Left lung (tissue), 14 donors: ENCODE measurements at places on chromosomes 3 and 15. TPM values are rescaled to one million over a fixed set of nuclear protein-coding genes. Genes with fewer than 3 reads are reported as not detected.

DNA sequence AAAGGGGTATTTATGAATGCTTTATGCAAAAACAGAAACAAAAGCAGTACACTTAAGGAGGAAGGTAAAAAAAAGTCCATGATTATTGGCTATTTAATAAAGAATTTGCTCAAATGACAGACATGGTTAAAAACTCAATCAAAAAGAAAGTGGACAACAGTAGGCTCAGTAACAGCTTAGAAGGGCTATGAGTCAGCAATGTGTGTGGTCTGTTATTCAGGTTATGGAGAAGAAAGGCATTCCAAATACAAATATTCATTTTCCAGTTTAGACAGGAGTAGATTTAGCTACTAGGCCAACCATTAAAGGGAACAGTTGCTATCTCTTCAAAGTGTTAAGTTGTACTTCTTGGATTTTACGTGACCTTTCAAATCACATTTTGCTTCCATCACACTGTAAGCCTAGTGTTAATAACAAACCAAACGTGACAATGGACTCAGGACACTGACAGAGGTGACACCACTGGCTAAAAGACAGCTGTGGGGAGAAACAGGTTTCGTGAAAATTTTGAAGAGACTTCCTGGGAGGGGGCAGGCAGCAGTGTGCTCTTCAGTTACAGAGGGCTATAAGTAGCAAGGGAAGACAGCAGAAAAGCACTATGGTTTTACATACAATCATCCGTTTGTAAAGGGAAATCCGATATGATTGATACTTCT is 41.7 kb upstream of the MYO5C start:
- DNase-seq: no peak
- no peaks in the 10 kb centered on the region for H3K27me3 ChIP-seq
- H3K27ac ChIP-seq: no peak overlapping the region
- H3K4me3 ChIP-seq: no peak overlapping the region
- H3K36me3 ChIP-seq: peaks cover 34% of the 10 kb centered on the region

DNA sequence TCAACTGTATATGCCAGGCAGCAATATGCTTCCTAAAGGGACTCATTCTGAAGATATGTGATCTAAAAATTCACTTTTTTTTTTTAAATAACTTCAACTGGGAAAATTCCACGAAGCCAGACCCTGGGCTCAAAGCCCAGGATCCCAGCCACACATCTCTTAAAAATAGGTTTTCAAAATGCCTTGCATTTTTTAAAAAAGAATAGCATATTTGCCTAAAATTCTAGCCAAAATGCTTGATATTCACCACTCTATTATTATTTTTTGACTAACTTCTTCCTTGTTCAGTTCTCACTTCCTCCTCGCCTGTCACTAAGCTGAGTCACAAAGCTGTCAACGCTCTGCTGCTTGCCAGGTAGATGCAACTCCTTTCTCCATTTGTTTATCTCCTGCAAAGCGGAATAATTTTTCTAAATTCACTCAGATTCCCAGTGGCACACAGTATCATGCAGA is 28.0 kb upstream of the VGLL4 start:
- H3K36me3 ChIP-seq: no peaks in the 10 kb centered on the region
- no peak for DNase-seq
- H3K4me1 ChIP-seq: peaks cover 14% of the 10 kb centered on the region

The SLC51B gene
- total RNA-seq: 2.7 TPM

The AP4E1 gene
- 11.6 TPM for total RNA-seq

The UROC1 gene
- not detected for total RNA-seq

DNA sequence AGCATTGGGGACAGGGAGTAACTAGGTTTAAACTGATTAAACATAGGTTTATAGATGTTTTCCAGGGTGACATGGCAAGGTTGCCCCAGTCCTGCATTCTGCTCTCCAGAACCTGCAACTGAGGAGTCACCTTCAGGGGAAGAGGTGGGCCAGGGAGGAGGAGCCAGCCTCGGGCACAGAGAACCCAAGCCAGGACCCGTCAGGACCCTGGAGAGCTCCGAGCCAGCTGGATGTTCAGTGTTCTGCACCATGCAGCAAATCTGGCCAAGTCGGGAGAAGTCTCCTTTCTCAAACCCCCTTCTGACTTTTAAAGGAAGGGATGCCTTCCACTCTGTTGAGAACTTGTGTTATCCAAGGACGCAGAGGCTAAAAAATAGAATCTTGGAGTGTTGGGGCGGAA is 62.1 kb upstream of the SLC6A11 start:
- H3K4me3 ChIP-seq: no peak overlapping the region
- no peak overlapping the region for H3K27ac ChIP-seq
- H3K27me3 ChIP-seq: peaks cover 5% of the 10 kb centered on the region
- no peaks in the 10 kb centered on the region for H3K4me1 ChIP-seq
- H3K36me3 ChIP-seq: no peaks in the 10 kb centered on the region
- DNase-seq: peak; percentile 37

DNA sequence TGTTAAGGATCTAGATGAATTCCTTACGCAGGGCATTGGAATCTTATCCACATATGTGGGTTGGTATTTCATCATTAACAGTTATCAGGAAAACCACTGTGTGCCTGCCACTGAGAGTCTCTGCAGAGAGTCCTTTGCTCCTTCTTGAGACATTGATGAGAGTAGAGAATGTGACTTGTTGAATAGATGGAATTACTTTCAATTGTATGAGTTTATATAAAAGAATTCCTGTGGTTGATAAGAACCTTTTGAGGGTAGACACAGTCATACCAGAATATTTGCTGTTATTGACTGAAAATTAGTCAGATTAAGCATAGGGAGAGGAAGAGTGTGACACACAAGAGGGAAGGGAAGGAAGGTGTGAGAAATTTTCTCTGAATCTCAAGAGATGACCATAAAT is 30.8 kb downstream of the ARHGEF26 start:
- H3K36me3 ChIP-seq: no peaks in the 10 kb centered on the region
- DNase-seq: no peak
- no peak overlapping the region for H3K27ac ChIP-seq
- no peaks in the 10 kb centered on the region for H3K27me3 ChIP-seq
- H3K4me1 ChIP-seq: no peaks in the 10 kb centered on the region

- H3K4me1 ChIP-seq: no peaks in the 10 kb centered on the region
- H3K4me3 ChIP-seq: no peak overlapping the region
Measured at GRCh38 chr15:99279827-99280226, 28.5 kb downstream of the LRRC28 start.

DNA sequence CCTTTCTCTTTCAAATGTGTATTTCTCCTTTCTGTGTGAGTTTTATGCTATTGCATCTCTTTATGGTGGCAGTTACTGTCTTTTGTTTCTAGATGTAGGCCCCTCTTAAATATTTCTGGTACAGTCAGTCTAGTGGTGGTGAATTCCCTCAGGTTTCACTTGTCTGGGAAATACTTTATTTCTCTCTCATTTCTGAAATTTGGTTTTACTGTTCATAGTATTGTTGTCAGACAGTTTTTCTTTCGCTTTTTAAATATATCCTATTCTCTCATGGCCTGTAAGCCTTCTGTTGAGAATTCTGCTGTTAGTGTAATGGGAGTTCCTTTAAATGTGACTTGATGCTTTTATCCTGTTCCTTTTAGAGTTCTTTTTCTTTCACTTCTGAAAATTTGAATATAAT is 874.0 kb downstream of the PLOD2 start:
- no peaks in the 10 kb centered on the region for H3K27me3 ChIP-seq
- no peaks in the 10 kb centered on the region for H3K4me1 ChIP-seq
- H3K27ac ChIP-seq: no peak overlapping the region
- H3K36me3 ChIP-seq: no peaks in the 10 kb centered on the region
- no peak overlapping the region for H3K4me3 ChIP-seq

DNA sequence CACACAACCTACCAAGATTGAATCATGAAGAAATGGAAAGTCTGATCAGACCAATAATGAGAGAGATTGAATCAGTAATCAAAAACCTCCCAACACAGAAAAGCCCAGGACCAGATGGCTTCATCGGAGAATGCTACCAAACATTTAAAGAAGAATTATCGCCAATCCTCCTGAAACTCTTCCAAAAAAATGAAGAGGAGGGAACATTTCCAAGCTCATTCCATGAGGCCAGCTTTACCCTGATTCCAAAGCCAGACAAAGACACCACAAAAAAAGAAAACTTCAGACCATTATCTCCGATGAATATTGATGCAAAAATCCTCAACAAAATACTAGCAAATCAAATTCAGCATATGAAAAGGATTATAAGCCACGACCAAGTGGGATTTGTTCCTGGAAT is 94.1 kb downstream of the SENP2 start:
- DNase-seq: no peak
- no peaks in the 10 kb centered on the region for H3K27me3 ChIP-seq
- H3K4me3 ChIP-seq: no peak overlapping the region
- no peaks in the 10 kb centered on the region for H3K36me3 ChIP-seq

GRCh38 chr3:49629866-49630265 is 44.3 kb upstream of the APEH start:
- no peak for DNase-seq
- H3K27me3 ChIP-seq: no peaks in the 10 kb centered on the region
- no peaks in the 10 kb centered on the region for H3K4me1 ChIP-seq
- no peaks in the 10 kb centered on the region for H3K36me3 ChIP-seq
- H3K27ac ChIP-seq: no peak overlapping the region

- H3K27me3 ChIP-seq: no peaks in the 10 kb centered on the region
- no peak for DNase-seq
- H3K27ac ChIP-seq: no peak overlapping the region
Measured at GRCh38 chr3:64291345-64291744, 66.1 kb upstream of the PRICKLE2 start.

The CCR5 gene
- 2.9 TPM for total RNA-seq
